ENCODE measurements at places on chromosomes 1 and 21.

GRCh38 chr1:100622037-100622436 is 84.1 kb downstream of the GPR88 start:
- DNase-seq, result no peak

DNA sequence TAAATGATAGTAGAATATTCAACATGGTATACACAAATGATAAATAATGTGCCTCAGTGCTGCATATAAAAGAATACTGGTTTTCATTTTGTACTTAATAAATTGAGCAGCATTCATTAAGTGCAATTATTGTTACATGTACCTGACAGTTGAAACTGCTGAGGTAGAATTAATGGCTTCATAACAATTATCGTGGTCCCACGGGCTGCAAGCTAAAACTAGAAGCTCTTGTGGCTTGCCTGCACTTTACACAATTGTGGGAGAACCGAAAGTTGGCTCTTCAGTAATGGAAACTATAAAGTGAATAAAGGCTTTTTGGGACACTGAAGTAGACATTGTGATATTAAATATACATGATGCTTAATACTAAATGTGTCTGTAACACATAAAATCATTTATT is 23.2 kb downstream of the INSL5 start:
- no peak for DNase-seq

DNA sequence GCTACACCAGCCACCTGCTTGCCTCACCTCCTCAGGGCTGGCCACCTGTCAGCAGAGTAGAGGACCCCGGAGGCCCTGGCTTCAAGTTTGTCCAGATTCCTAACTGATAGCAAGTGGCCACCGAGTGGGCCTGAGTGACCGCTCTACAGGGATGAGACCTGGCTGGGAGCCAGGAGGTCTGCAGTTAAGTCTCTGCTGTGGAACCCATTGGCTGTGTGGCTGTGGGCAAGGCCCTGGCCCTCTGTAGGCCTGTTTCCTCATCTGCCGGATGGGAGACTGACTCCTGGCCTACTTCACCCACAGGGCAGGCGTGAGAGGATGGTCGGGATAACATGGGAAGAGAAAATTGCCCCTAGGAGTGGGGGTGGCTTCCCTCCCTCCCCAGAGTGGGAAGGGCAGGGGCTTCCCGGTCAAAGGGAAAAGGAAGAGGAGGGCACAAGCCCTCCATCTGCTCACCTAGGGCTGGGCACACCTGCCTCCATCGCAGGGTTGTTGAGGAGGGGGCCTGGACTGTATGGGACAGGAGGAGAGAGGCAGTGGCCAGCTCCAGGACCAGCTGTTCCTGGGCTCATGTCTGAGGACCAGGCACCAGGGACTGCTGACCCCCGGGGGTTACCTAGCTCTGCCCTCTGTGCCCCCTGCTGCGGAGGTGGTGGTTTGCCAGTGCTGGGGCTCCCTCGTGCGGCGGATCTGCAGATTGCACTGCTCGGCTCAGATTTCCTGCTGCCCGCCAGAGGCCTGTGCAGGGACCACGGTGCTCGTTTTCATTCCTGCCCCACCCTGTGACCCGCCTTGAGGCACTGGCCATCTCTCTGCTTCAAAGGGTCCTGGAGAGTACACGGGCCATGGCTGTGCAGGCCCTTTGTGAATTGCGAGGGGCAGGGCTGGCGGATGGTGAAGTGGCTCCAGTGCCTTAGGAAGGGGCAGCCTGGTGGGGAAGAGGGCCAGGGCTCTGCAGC is 9.1 kb upstream of the MTFR1L start:
- DNase-seq, result peak; percentile 91

DNA sequence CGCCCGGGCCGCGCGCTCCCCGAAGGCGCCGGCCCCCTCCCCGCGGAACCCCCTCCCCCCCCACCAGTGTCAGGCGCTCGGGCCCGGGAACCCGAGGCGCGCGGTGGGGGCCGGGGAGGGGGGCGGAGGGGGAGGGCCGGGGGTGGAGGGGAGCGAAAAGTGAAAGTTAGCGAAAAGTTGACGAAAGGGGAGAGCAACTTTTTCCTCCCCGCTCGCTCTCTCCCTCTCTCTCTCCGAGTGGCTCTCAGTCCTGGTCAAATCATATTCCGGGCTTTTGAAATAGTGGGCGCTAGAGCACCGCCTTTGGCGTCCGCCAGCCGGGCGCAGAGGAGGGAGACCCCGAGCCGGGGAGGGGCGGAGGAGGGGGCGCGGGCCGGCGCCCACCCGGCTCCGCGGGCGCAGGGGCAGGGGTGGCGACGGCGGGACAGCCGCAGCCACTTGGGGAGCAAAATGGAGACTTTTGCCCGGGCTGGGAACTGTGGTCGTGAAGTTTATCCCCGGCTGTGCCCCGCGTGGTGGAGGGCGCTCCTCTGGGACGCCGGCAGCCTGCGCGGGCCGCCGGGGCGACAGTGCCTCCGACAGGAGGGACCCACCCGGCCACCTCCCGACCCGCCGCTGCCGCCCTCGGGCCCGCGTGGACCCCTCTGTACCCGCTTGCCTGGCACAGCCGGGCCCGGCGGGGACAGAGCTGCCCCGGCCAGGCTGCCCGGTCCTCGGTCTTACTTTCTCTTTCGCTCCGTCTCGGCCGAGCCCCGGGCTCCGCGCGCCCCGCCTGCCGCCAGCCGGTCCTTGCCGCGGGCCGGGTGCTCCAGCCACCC is 697 bp downstream of the PRDM16 start:
- DNase-seq, result peak; percentile 11

DNA sequence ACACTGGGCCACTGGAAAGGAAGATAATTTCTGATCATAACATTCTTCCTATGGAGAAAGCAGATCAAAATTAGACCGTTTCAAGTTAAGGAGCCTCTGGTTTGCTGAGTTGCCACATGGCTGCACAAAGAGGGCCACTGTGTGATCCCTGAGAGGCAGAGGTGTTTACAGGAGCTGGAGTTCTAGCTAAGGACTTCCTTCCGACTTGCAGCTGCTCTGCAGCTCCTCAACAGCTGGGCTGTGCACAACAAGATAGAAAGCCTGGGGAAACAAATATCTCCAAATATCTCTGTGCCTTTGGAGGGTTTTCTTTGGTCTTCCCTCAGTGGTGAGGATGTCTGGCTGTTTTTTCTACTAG is 26.8 kb downstream of the GADD45A start:
- DNase-seq, result no peak

DNA sequence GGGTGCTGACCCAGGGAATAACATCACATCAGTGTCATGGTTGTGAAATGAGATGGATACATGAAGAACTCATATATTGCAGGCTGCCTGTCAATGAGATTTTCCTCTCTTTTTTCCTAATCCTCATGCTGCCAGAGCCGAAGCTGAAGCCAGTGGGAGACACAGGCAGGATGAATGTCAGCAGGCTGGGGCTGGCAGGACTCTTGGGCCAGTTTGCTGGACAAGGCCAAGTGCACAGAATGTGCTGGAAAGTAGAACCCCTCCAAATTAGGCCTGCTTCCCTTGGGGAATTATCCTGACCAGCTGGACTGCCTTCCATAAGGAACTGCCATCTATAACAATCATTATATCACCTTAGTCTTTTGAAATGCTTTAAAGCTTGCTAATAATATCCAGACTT is 31.4 kb downstream of the SLC44A3 start:
- no peak for DNase-seq

DNA sequence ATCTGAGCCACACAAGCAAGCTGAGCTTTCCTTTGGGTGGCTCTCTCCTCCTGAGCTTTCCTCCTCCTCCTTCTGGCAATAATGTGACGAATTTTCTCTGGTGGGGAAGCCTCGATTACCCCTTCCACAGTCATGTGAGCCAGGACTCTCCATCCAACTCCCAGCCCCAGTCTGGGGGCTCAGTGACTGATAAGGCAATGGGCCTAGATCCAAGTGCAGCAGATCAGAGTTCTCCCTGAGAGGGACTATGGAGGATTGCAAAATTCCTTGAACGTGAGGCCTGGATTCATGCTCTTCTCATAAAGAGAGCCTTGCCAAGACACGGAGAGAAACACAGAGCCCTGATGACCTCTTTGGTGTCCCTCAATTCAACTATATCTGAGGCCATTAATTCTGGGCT is 31.3 kb upstream of the TRIM67 start:
- DNase-seq, result no peak

DNA sequence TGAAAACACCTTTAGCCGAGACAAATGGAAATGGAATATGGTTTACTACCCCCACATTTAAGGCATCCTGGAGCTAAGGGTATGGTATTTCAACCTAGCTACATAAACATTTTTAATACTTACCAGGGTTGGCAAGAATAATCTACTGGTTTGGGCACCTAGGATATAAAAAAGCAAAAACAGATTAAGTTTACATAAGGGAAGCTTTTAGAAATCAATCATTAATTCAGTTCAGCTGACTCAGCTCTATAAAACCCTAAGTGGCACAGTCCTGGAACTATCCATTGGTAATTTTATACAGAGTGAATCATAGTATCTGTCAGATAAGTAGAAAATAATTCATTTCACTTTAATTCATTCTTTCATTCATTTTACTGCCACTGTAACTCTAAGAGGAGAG is 355.2 kb downstream of the VAV3 start:
- no peak for DNase-seq

- DNase-seq, result no peak
These were observed 215.2 kb downstream of the URB2 start for GRCh38 chr1:229841230-229841629.

GRCh38 chr1:29121936-29122681 is 1.6 kb downstream of the TMEM200B start:
- DNase-seq, result no peak

DNA sequence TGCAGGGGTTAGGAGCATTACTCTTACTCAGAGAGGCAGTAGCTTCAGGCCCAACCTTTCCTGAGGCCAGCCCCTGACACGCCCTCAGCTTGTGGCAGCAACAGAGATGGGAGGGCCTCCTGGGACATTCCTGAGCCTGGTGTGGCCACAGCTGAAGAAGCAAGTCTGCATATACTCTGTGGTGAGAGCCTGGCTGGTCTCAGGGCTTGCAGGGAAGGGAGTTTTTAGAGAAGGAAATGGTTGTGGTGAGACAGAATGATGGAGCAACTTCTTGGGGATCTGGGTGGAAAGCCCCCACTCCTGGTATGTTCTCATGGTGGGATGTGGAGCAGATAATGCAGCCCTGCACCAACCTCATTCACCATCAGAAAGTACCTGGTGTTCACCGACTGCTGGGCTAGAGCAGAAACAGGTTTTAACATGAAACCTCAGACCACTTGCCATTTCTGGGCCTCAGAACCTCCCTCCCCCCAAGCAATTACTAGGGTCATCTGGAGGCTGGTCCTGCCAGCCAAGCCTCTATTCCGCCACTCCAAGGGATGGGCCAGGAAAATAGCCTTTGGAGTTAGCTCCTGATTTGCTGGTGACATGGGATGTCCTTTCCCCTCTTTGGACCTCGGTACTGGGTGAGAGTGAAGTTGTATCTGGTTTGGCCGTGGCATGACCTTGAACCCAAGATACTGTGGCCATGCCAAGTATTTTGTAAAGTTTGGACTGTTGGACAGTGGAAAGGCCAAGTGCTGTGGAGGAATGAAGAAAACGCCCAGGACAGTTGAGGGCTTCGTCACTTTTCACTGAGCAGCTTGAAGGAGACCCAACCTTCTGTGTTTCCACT is 28.1 kb upstream of the RNF19B start:
- peak; percentile 45 for DNase-seq

DNA sequence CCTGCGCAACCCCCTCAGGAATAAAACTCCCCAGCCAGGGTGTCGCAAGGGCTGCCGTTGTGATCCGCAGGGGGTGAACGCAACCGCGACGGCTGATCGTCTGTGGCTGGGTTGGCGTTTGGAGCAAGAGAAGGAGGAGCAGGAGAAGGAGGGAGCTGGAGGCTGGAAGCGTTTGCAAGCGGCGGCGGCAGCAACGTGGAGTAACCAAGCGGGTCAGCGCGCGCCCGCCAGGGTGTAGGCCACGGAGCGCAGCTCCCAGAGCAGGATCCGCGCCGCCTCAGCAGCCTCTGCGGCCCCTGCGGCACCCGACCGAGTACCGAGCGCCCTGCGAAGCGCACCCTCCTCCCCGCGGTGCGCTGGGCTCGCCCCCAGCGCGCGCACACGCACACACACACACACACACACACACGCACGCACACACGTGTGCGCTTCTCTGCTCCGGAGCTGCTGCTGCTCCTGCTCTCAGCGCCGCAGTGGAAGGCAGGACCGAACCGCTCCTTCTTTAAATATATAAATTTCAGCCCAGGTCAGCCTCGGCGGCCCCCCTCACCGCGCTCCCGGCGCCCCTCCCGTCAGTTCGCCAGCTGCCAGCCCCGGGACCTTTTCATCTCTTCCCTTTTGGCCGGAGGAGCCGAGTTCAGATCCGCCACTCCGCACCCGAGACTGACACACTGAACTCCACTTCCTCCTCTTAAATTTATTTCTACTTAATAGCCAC is 696 bp downstream of the TGFB2 start:
- DNase-seq, result no peak

GRCh38 chr1:45913183-45913683 is 109.8 kb downstream of the MAST2 start:
- peak; percentile 10 for DNase-seq

DNA sequence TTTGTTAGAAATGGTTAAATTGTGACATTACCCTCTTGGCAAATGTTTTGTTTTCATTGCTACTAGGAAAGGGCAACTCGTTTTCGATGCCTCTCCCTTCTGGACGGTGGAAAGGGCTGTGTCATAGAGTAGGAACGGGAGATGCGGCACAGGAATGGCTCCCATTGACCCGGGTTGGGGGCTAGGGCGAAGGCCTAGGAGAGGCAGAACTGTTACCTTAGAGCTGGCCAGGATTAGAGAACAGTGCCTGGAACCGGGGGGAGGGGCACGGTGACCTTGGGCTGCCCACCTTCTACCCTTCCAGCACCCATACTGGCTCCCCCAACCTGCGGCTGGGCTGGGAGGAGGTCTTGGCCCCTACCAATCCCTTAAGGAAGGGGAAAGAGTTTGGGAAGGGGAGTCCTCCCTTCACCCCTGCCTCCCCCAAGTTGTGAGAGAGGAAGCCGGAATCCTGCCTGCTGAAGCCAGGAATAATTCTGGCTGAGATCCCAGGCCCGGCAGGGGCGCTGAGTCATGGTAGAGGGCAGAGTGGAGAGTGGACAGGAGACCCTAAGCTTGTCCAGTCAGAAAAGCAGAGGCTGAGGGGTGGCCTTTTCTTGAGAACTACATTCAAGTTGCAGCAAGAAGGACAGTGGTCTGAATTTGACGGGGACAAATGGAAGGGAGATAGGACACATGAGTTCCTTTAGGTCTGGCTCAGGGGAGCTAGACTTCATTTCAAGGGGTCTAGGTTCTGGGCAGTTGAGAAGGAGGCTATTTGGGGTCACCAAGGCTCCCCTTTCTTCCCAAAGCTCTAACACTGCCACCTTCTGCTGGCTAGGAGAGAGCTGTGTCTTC is 8.2 kb downstream of the LMNA start:
- DNase-seq, result no peak

DNA sequence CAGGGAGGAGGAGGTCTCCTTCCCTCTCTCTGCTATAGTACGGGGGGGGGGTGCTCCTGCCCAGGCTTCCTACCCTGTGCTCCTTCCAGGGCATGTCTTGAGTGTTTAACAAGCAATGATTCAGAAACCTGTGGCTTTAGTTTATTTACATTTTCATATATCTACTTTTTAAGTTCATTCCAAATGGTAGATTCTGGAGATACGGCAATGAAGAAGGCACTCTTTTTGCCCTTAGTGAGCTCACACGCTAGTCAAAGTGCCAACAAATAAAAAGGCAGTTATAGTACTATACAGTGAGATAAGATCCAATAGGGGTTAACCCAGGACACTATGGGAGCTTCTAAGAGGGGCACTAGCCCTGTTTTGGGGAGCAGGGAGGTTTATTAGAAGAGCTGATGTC is 169.3 kb upstream of the CACNA1E start:
- no peak for DNase-seq

Measured in activated naive CD4-positive, alpha-beta T cell treated with anti-CD3 and anti-CD28 coated beads, Interleukin-2, amount 50 U/mL, for 72 hours (primary cell).